Body of pancreas (tissue), 4 donors: ENCODE measurements at places on chromosomes 12 and 14.

GRCh38 chr14:52950898-52951680 is at the start of gene FERMT2:
Gene FERMT2, minus strand, starts transcription at chr14:52951050. Its CDS starts 482 bp downstream, at chr14:52950568.
- no peaks in the 10 kb centered on the region for H3K36me3 ChIP-seq
- H3K4me3 ChIP-seq, result peak within 1 kb of the TSS; percentile 91
- peak; percentile 93 for DNase-seq
- H3K4me1 ChIP-seq, result peaks cover 22% of the 10 kb centered on the region

GRCh38 chr12:110686294-110686903 is 2.5 kb downstream of the HVCN1 start:
- H3K36me3 ChIP-seq, result no peaks in the 10 kb centered on the region
- H3K4me3 ChIP-seq, result no peak overlapping the region
- no peak overlapping the region for H3K27ac ChIP-seq
- peaks cover 6% of the 10 kb centered on the region for H3K27me3 ChIP-seq

- no peaks in the 10 kb centered on the region for H3K4me1 ChIP-seq
- H3K27ac ChIP-seq, result no peak overlapping the region
- no peak for DNase-seq
- H3K4me3 ChIP-seq, result no peak overlapping the region
- no peaks in the 10 kb centered on the region for H3K36me3 ChIP-seq
- H3K27me3 ChIP-seq, result no peaks in the 10 kb centered on the region
Observed at GRCh38 chr12:84874125-84874824, 38.3 kb downstream of the SLC6A15 start.

GRCh38 chr14:57388067-57388466 is 2.3 kb upstream of the NAA30 start:
- DNase-seq, result no peak
- H3K27me3 ChIP-seq, result no peaks in the 10 kb centered on the region
- no peaks in the 10 kb centered on the region for H3K36me3 ChIP-seq
- peaks cover 13% of the 10 kb centered on the region for H3K4me1 ChIP-seq

DNA sequence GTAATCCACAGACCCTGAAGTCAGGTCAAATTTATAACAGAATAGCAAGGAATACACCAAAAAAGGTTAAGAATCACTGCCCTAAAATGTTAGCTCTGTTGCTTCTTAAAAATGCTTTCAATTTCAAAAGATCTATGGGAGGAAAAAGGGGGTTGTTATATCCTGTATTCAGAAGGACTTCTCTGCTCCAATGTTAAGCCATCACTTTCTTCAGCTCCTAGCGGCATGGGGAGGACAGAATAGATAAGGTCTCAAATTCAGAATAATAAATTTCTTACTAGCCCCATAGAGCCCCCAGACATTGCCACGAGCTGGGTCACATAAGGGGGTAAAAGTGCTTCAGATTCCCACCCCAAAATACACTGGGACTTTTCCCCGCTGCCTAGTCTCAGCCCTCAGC is 49.8 kb downstream of the CPM start:
- no peaks in the 10 kb centered on the region for H3K36me3 ChIP-seq
- no peaks in the 10 kb centered on the region for H3K27me3 ChIP-seq
- no peak overlapping the region for H3K4me3 ChIP-seq
- no peak for DNase-seq
- H3K27ac ChIP-seq, result no peak overlapping the region

DNA sequence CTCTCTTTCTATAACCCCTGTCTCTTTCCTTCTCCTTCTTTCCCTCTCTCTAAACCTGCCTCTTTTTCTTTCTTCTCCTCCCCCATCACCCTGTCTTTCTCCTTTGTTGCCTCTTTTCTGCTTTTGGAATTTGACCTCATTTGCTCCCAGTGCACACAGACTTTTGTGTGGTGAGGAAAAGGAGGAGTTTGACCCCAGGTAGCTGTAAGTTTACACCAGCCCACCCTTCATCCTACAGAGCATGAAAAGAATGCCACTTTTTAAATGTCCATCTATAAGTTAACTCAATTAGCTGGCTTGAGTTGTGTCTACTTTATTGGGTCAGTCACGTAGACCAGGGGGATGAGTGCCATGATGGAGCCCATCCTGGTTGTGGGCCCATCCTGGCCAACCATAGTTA is 146.8 kb upstream of the SLC38A2 start:
- H3K36me3 ChIP-seq, result no peaks in the 10 kb centered on the region
- no peak overlapping the region for H3K27ac ChIP-seq
- no peaks in the 10 kb centered on the region for H3K27me3 ChIP-seq
- H3K4me1 ChIP-seq, result no peaks in the 10 kb centered on the region
- DNase-seq, result no peak

GRCh38 chr12:73659802-73660201 is 877.8 kb upstream of the ATXN7L3B start:
- H3K4me3 ChIP-seq, result no peak overlapping the region
- no peak overlapping the region for H3K27ac ChIP-seq
- no peaks in the 10 kb centered on the region for H3K36me3 ChIP-seq
- no peaks in the 10 kb centered on the region for H3K27me3 ChIP-seq
- DNase-seq, result no peak
- H3K4me1 ChIP-seq, result no peaks in the 10 kb centered on the region

DNA sequence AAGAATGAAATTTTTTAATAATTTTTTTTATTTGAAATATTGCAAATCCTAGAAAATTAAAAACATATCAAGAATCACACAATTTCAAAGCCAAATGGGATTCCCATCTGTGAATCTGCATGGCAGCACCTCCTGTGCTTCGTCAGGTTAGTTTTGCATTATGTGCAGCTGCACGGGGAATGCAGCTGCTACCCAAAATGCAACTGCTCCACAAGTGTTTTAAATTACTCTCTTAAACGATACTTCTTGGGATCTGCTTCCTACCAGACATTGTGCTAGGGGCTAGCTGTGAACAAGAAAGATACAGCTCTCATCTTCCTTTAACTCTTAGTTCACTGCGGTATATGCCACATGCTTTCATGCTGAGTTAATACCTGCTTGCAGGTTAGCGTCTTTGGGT is 154.2 kb downstream of the CRADD start:
- H3K4me1 ChIP-seq, result no peaks in the 10 kb centered on the region
- peaks cover 3% of the 10 kb centered on the region for H3K27me3 ChIP-seq
- H3K36me3 ChIP-seq, result no peaks in the 10 kb centered on the region
- no peak overlapping the region for H3K27ac ChIP-seq
- DNase-seq, result no peak

- H3K4me3 ChIP-seq, result no peak overlapping the region
- no peaks in the 10 kb centered on the region for H3K27me3 ChIP-seq
- H3K27ac ChIP-seq, result no peak overlapping the region
Observed at GRCh38 chr12:1421091-1421846, 173.1 kb downstream of the FBXL14 start.

- H3K4me1 ChIP-seq, result no peaks in the 10 kb centered on the region
- no peak for DNase-seq
- no peaks in the 10 kb centered on the region for H3K36me3 ChIP-seq
- H3K4me3 ChIP-seq, result no peak overlapping the region
Observed at GRCh38 chr12:1881936-1882335, 36.5 kb downstream of the CACNA2D4 start.

DNA sequence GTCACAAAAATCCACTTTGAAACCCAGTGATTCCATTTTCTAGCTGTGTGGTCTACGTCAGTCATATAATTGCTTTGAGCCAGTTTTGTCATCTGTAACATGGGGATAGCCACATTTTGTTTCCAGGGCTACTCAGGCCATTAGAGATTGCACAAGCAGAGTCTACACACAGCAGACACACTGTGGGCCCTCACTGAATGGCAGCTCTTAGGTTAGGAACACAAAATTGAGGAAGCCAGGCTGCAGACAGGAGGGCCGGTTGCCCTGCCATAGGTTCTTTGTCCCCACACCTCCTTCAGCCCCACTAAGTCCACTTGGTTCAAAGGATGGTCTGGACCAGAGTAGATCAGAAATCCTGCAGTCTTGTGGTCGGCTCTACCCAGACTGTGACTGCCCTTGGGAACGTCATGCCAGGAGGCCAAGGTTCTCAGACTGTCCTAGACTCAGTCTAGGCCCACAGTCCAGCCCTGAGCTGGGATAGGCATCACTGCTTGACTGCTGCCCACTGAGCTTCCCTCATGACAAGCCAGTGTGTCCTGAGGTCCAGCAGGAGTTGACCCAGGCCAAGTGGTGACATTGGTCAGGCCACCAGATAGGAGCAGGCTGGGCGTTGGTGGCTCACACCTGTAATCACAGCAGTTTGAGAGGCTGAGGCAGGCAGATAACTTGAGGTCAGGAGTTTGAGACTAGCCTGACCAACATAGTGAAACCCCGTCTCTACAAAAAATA is 3.8 kb upstream of the MYH7 start:
- no peaks in the 10 kb centered on the region for H3K36me3 ChIP-seq
- no peaks in the 10 kb centered on the region for H3K27me3 ChIP-seq
- DNase-seq, result no peak
- no peak overlapping the region for H3K27ac ChIP-seq
